RPMI7951 (cell line): ENCODE measurements at places on chromosomes 6 and 20. TPM values are rescaled to one million over a fixed set of nuclear protein-coding genes. Genes with fewer than 3 reads are reported as not detected.

The FAM50B gene
- total RNA-seq, result 2.2 and 2.3 TPM in 2 replicates

The OR2H1 gene
- total RNA-seq, result not detected in 2 replicates

The GATA5 gene
- total RNA-seq, result not detected in 2 replicates

The PNLDC1 gene
- not detected in 2 replicates for total RNA-seq

The TRAPPC3L gene
- not detected in 2 replicates for total RNA-seq

The MYO6 gene
- 5.0 and 6.0 TPM in 2 replicates for total RNA-seq

The NRN1 gene
- total RNA-seq, result 26.8 and 32.8 TPM in 2 replicates

The MAFB gene
- total RNA-seq, result 2.9 and 3.3 TPM in 2 replicates

The RFX6 gene
- not detected in 2 replicates for total RNA-seq

The NMBR gene
- not detected in 2 replicates for total RNA-seq

The BMP5 gene
- not detected in 2 replicates for total RNA-seq

The RAD21L1 gene
- total RNA-seq, result 0.98 and 1.4 TPM in 2 replicates

The BPIFB4 gene
- not detected in 2 replicates for total RNA-seq

The FUT9 gene
- total RNA-seq, result not detected in 2 replicates

The VEGFA gene
- 108 and 135 TPM in 2 replicates for total RNA-seq

The SPATA2 gene
- total RNA-seq, result 6.0 and 6.6 TPM in 2 replicates

The SIRPB1 gene
- 15.6 and 22.1 TPM in 2 replicates for total RNA-seq

The NANP gene
- total RNA-seq, result 11.0 and 13.9 TPM in 2 replicates

The REV3L gene
- 18.6 and 22.8 TPM in 2 replicates for total RNA-seq

The SLC22A23 gene
- 0.29 and 0.72 TPM in 2 replicates for total RNA-seq
